Activated T-cell treated with anti-CD3 and anti-CD28 coated beads, Interleukin-2, amount 50 U/mL, for 4 hours (primary cell): ENCODE measurements at places on chromosomes 5 and 9. TPM values are rescaled to one million over a fixed set of nuclear protein-coding genes. Genes with fewer than 3 reads are reported as not detected.

- no peak for DNase-seq
Measured at GRCh38 chr5:19777363-19777762, 210.6 kb downstream of the CDH18 start.

- no peak for DNase-seq
Measured at GRCh38 chr5:112681481-112681908, 56.2 kb upstream of the APC start.

The DENND1A gene
- total RNA-seq, result 15.5 TPM

GRCh38 chr5:128857076-128857677 is 108.1 kb upstream of the SLC27A6 start:
- no peak for DNase-seq

DNA sequence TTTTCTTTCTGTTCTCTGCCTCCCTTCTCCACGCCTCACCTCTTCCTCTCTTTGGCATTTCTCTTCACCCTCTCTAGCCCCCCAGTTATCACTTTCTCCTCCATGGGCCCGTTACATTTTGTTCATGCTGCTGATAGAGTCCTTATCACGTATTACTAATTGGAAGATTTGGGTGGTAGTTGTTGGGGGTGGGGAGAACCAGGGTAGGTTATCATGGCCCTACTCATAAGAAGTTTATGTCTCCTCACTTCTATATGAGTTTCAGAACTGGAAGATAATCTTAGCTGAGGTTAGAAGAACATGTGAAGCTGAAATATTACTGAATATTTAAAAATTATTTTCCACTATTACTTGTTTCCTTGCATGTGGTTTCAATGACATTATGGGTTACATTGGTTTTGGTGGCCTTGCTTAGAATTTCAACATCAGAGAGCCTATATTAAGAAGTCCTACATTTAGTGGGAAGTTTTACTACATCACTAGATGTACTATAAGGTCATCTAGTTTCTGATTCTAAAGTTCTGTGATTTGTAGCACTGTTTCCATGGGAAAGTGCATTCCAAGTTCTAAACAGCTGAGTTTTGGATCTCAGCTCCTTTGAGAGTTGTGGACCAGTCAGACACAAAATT is 36.8 kb downstream of the PIP5K1B start:
- no peak for DNase-seq

- DNase-seq, result no peak
Measured at GRCh38 chr5:38692346-38692745, 135.9 kb upstream of the LIFR start.

DNA sequence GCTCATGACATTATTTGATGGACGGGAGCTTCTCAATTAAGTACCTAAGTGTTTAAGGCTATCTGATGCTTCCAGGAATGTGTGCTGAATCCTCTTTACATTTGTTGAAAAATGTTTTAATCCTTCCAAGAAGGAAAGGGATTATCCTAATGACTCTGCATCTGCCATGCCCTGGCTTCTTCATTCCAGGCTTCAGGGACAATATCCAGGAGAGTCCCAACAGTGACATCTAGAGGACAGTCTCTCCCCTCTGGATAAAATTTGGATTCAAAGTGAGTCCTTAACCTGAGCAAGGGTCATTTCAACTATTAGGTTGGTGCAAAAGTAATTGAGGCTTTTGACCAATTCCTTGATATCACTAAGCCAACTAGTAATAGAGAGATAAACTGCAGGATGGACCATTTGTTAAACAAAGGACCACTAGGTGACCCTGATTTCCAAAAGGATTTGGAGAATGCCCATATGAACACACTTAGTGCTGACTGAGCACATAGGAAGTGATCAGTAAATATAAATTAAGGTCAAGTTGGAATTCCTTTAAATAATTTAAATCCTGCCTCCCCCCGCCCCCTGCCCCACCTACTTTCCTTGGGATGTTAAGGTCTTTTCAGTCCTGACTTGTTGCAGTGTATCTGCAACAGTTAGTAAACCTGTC is 19.1 kb downstream of the TNFSF8 start:
- DNase-seq, result no peak

DNA sequence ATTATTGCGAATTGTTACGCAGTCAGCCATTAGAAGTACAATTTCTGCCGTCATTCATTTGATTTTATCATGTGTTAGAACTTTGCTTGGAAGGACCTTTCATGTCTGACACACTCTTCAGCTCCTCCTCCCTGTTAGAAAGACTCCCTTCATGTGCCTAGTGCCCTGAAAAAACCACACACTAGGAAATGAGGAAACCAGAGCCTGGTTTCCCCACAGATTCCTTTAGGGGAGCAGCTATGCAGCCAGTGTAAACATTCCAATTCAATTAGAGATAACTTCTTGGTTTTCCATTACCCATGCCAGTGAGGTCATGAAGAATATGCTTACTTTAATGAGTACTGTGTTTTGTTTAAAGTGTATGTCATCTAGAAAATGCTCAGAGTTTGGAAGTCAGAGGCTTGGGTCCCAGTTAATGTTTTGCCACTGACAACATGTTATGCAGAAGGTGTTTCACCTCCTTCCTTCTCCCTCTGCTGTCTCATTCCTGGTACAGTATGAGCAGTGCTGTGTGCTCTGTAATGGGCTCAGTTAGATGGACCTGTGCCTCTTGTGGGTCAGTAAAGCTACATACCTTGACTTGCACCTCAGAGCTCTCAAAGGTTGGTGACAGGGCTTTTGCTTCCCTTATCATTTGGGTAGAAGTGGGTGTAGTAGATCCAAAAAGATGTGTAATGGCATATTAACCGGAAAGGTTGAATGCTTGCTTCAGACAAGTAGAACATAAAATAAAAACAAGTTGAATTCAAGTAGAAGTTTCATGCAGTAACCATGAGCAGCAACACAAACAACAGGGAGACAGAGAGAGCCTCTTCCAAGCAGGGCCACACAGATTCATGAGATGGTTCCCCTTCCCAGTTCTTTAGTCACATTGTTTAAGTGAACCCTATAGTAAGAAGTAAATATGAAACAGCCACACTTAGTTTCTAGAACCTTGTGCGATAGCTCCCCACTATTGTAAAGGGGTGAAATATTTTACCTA is 52.6 kb upstream of the TNFAIP8 start:
- no peak for DNase-seq

DNA sequence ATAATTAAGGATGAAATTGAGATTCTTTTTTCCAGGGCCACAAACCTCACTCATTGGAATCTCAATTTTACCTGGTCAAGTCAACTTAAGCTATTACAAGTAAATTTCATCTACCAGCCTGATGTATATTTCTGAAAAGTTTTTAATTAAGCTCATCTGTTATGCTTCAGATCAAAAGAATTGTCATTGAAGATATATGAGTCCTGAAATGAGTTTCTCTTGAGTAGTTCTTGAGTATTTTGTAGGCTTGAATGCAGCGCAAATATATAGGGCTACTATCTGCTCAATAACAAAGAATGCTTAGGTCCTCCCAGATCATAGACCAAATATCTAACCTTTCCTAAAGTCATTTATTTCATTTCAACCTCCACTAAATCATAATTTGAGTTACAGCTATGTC is 482.2 kb upstream of the ST8SIA4 start:
- no peak for DNase-seq

DNA sequence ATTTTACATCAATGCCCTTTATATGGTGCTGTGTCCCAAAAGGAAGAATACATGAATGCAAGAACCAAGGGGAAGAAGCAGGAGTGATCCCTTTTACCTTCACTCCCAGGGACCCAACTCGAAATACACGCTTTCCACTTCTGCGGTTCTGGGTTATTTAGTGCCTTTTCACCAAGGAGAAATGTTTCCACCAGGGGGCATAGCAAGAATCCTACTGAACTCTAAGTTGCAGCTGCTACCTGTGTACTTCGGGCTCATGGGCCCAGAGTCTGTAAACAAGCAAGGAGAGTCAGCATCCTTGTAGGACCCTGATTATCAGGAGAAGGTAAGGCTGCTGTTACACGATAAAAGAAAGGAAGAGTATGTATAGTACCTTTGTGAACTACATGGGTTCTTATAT is 45.7 kb downstream of the DPYSL3 start:
- DNase-seq, result no peak

DNA sequence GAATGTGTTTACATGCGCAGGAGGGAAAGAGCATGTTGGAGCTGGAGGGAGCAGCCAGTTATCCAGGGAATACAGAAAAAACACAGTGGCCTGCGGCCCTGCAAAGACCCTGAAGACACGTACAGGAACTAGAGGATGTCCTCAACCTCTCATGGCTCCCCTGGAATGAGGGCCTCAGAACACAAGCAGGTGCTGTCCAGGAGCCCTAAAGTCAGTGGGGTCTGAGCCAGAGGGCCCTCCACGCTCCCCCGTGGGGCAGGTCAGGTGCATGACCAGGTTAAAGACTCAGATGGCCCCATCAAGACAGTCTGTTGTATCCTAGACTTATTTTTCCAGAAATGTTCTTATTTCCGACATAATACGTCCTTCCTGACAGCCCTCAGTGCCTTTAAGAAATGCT is 106.9 kb downstream of the ROR2 start:
- no peak for DNase-seq

The PLEKHG4B gene
- total RNA-seq, result 0.05 TPM

The CDKN2A gene
- 1.2 TPM for total RNA-seq

GRCh38 chr9:91334053-91334452 is 27.7 kb downstream of the AUH start:
- no peak for DNase-seq

DNA sequence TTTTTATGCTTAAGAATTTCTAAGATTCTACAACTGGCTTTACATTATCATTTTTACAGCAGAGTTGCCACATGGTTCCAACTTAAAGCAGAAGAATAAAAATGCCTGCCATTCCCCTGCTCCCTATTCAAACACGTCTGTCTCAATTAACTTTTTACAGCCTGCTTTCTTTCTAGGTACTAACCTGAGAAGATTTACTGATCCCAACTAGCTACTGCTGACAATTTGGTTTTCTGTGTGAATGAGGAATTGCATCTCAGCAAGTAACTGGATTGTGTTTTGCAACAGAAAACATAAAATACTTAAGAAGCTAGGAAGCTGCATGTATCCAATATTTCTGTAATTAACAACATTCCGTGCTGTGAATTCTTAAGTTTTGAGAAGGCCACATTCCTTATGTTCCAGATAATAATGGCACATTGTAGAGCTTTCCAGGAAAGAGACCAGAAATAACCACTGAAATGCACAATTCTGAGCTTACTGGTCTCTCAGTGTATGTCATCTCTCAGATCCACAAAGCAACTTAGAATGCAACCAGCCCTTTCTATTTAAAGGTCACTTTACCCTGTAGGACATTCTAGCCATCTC is 306.8 kb upstream of the NMUR2 start:
- DNase-seq, result no peak

DNA sequence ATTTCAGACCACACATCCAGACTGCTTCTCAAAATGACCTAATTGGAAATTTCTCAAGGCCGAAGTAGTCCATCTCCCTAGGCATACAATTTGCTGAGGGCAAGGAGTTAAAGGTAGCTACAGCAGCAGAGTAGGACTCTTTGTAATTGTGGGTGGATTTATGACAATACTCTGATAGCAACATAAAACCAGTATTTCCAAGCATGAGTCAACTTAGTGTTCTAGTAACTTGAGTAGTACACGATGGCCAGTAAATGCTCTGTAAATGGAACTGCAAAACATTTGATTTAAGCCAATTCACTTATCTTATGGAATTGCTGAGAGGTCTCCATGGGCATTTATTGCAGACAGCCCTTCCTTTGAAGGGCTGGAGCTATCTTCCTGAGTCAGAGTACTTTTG is 352.2 kb downstream of the PLK2 start:
- no peak for DNase-seq

GRCh38 chr5:90747175-90747574 is 188.6 kb downstream of the ADGRV1 start:
- DNase-seq, result no peak

The NREP gene
- 5.4 TPM for total RNA-seq

- no peak for DNase-seq
Measured at GRCh38 chr9:120830151-120830550, 12.6 kb downstream of the PSMD5 start.

The IFNA13 gene
- total RNA-seq, result not detected

The WNK2 gene
- 2.7 TPM for total RNA-seq

- no peak for DNase-seq
Measured at GRCh38 chr9:755454-756381, 85.8 kb upstream of the DMRT1 start.
